ENCODE measurements at places on chromosomes 3 and 15.

GRCh38 chr3:63199606-63200005 is 78.5 kb upstream of the SYNPR start:
- H3K27me3 ChIP-seq = no peaks in the 10 kb centered on the region
- no peak overlapping the region for H3K4me3 ChIP-seq
- DNase-seq = no peak

DNA sequence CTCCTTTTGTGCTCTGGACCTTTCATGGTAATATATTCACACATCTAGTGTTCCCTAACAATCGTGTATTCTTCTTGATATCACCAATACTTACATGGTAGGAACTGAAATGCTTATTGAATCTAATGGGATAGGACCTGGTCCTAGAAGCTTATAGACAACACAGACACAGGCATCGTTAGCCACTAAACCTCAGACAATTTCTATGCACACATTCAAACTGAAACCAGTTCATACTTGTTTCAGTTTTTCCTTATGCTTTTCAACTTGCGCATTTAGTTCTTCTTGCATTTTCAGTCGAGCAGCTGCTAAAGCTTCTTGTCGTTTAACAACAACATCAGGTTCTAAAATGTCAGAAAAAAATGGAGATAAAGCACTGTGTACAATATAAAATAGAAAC is 2.3 kb downstream of the SELENOS start:
- no peak for DNase-seq
- H3K36me3 ChIP-seq = peaks cover 18% of the 10 kb centered on the region
- H3K4me1 ChIP-seq = peaks cover 13% of the 10 kb centered on the region

DNA sequence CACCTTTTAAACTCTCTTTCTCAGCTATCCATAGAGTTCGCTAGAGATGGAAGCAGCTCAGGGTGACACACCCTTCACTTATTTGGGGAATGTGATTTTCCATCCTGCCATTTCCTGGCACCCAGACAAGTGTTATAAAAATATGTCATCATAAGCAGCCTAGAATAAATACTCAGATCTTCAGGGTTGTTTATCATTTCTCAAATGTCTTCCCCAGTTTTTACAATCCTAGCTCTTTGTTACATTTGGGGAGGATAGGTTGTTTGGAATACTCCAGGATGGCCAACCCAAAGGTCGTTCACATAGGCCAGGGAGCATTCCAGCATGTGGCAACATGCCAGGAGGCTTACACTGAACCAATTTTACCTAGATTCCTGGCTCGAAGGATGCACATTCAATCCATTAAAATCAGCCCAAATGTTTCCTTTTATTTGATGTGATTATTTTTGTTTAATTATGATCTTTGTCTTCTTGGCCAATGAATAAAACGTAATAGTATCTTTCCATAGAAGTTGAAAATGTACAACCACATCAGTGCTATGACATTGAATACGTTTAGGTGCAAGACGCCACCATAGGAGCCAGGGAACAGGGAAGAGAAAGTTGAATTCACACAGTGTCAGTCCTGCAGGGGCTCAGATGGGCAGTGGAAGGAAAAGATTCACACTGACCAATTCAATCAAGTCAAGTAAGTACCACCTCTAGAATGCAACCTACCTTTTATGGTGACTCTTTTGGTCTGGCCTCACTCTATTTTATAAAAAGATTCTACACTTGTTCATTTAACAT is 537.7 kb upstream of the MDFIC2 start:
- no peaks in the 10 kb centered on the region for H3K4me1 ChIP-seq
- H3K4me3 ChIP-seq = no peak overlapping the region
- H3K27ac ChIP-seq = no peak overlapping the region
- no peak for DNase-seq

DNA sequence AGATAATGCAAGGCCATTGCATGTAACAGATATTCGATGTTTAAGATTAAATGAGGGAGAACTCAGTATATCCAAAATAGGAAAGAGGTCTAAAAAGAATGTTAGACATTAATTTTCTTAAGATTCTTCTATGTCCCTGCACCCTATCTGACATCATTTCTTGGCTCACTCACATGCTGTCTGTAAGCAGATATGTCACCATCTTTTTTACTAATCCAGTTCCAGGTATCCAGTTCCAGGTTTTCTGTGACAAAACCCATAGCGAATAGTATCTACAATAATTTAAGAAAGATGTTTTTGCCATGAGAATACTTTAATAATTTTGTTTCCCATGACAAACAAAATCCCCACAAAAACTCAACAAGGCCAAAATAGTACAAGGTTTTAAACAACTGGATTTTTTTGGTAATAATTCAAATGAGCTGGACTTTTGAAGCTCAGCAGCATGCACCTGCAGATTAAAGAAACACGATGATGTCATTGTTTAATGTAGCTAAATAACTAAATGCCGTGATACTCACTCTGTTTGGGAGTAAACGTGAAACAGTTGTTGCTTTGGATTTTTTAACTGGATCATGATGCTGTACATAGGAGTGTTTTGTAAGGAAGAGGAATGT is 867.6 kb downstream of the EPHA3 start:
- no peaks in the 10 kb centered on the region for H3K4me1 ChIP-seq
- no peak overlapping the region for H3K27ac ChIP-seq
- no peak overlapping the region for H3K4me3 ChIP-seq
- H3K27me3 ChIP-seq = no peaks in the 10 kb centered on the region
- no peaks in the 10 kb centered on the region for H3K36me3 ChIP-seq
- no peak for DNase-seq

- H3K27me3 ChIP-seq = peaks cover 3% of the 10 kb centered on the region
- peak; percentile 27 for DNase-seq
- H3K27ac ChIP-seq = no peak within 1 kb of the TSS
These were observed at the start of gene ISL2 for GRCh38 chr15:76336254-76337058. Gene ISL2, plus strand, starts transcription at chr15:76336773. Its CDS starts 111 bp downstream, at chr15:76336884.

DNA sequence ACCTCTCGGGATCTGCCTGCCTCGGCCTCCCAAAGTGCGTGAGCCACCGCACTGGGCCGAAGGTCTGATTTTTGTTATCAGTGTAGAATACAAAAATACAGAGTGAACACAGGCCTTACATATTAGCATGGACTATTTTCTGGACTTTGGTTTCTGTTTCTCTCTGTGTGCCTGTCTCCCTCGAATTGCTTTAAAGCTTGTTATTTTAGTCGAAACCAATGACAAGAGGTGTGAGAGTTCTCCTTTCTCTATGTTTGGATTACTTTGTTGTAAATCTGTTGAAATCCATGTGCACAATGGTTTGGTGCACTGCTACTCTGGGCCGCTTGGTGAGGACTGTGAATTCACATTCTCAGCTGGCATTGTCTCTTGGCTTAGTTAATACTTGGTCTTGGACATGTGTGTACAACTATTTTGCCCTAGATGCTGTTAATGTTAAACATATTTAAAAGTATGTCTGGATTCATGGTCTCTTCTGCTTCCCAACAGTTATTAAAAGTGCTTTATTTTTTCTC is 23.9 kb downstream of the MED12L start:
- H3K27ac ChIP-seq = no peak overlapping the region
- H3K4me1 ChIP-seq = no peaks in the 10 kb centered on the region
- no peaks in the 10 kb centered on the region for H3K36me3 ChIP-seq
- H3K27me3 ChIP-seq = no peaks in the 10 kb centered on the region

DNA sequence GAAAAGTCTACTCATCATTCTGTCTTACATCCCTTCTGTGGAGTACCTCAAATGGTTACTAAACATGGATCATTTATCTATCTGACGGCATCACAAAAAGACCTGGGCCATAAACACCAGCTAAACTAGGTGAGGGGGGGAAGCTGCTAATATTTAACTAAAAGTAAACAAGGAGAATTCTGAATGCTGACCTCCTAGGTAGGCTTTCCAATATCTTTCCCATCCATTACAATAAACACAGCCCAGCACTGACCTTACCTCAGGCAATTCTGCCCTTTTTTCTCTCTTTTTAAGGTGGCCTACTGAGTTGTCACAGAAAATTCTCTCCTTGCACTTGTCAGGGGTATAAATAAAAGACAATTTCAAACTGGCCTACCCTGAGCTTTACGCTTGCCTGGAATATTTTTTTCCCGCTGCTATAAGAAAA is 33.1 kb downstream of the USF3 start:
- DNase-seq = peak; percentile 35
- no peak overlapping the region for H3K4me3 ChIP-seq
- H3K4me1 ChIP-seq = peaks cover 66% of the 10 kb centered on the region
- no peaks in the 10 kb centered on the region for H3K27me3 ChIP-seq
- peaks cover 2% of the 10 kb centered on the region for H3K36me3 ChIP-seq

DNA sequence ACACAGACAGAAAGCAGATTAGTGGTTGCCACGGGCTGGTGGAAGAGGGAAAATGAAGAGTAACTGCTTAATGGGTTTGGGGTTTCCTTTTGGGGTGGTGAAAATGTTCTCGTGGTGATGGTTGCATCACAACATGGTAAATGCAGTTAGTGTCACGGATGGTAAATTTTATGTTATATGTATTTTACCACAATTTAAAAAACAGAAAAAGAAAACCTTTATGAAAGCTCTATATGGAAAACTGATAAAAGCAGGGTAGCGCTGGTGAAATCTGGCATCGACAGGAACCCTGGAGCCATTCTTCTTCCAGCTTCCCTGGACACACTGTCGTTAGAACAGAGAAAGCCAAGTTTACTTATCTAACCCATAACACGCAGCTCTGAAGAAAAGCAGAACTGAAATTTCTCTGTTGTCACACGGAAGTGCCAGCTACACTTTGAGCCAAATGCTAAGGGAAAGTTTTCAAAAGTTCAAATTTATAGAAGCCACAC is 287.7 kb upstream of the NR2F2 start:
- H3K4me3 ChIP-seq = no peak overlapping the region
- H3K36me3 ChIP-seq = no peaks in the 10 kb centered on the region
- no peaks in the 10 kb centered on the region for H3K27me3 ChIP-seq

GRCh38 chr15:76359152-76359551 is 22.6 kb downstream of the ISL2 start:
- H3K4me1 ChIP-seq = no peaks in the 10 kb centered on the region
- H3K4me3 ChIP-seq = no peak overlapping the region
- H3K36me3 ChIP-seq = no peaks in the 10 kb centered on the region
- no peak for DNase-seq
- no peaks in the 10 kb centered on the region for H3K27me3 ChIP-seq
- no peak overlapping the region for H3K27ac ChIP-seq

Measured in body of pancreas (tissue), 4 donors.